GM04504 (cell line): ENCODE measurements at places on chromosomes 1 and 21.

- DNase-seq, result no peak
These were observed 58.6 kb downstream of the PBX1 start for GRCh38 chr1:164617377-164618201.

DNA sequence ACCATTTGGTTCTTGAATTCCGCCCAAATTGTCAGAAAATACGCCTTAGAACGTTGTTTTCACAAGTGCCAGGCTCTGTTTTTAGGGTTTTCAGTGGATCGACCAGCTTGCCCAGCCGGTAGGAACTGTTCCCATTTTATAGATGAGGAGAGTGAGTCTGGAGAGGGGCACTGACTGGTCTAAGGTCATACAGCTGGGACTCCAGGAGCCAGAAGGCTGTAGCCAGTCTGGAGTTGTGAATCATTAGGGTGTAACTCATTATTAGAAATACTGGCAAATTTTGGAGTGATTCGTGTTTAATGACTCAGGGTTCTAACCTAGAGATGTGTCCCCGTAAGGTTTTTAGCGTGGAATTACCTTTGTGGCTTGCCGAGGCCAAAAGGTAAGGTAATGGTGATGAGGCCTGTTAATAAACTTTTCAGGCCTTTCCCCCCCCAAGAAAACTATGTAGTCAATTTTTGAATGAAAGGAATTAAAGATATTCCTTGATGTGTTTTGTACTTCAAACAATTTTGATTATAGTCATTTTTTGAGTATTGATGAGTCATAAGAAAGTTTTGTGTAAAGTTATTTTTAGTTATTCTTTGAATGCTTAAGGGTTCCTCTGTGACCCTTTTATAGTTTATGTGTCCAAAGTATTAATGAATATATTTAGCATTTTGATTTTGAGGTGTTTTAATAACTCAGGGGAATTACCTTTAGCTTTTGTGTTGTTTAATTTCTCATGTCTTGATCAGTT is 2.1 kb downstream of the DYRK1A start:
- no peak for DNase-seq

DNA sequence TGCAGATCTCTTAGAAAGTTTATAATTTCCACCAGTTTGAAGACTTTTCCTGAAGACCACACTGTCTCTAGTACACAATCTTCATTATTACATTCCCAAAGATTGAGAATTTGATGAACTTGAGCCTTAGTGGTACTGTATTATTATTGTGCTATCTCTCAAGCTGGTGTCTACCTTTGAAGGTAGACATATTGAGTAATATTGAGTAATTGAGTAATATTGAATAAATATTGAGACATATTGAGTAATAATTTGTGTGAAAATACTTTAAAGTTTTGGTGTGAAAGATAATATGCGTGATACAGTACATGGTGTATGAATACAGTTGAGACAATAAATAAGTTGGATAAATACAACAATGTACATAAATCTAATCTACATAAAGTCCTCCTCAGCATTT is 613.1 kb upstream of the ADGRL2 start:
- no peak for DNase-seq

DNA sequence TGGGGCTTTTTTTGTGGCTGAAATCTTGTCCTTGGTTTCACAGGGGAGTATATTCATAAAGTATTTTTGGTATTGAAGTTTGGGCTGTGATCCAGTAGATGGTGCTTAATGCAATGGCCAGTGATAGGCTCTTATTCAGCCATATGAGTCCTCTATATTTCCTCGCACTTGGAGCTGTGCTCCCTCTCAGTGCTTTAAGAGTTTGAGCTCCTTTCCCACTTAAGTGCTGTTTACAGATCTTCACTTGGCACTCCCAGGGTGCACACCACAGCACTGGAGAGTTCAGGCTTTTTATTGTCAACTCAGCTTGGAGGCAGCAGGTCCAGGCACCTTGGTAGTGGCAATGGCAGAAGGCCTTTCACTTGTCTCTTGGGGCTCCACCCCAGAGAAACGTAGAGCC is 54.9 kb downstream of the DRAM2 start:
- DNase-seq, result no peak

GRCh38 chr1:16922466-16922865 is 735 bp downstream of the CROCC start:
- no peak for DNase-seq

GRCh38 chr1:49160677-49161076 is 384.0 kb upstream of the BEND5 start:
- DNase-seq, result no peak

DNA sequence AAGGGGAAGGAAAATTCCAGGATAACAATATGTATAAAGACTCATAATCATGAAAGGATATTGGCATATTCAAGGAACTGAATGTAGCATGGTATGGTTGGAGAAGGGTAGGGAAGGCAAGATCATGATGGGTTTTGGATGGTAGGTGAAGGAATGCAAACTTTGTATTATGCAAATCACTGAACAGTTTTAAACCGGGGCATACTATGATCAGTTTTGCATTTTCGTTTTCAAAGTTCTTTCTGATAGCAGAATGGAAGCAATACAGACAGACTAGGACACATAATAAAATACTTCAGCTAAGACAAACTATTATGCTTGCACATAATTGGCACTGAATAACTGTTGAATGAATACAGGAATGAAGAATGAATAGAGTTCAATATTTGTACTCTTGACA is 14.5 kb upstream of the CTH start:
- DNase-seq, result no peak

GRCh38 chr1:179166663-179167417 is 62.6 kb downstream of the ABL2 start:
- peak; percentile 37 for DNase-seq

DNA sequence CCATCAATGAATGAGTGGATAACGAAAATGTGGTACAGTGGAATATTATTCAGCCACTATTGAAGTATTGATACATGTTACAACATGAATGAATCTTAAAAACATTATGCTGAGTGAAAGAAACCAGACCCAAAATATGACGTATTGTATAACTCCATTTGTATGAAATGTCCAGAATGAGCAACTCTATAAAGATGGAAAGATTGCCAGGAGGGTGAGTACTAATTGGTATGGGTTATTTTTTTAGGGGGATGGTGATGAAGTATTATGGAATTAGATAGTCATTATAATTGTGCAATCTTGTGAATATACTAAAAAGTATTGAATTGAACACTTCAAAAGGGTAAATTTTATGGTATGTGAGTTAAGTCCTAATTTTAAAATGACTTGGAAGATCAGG is 278.6 kb downstream of the SIPA1L2 start:
- DNase-seq, result no peak

DNA sequence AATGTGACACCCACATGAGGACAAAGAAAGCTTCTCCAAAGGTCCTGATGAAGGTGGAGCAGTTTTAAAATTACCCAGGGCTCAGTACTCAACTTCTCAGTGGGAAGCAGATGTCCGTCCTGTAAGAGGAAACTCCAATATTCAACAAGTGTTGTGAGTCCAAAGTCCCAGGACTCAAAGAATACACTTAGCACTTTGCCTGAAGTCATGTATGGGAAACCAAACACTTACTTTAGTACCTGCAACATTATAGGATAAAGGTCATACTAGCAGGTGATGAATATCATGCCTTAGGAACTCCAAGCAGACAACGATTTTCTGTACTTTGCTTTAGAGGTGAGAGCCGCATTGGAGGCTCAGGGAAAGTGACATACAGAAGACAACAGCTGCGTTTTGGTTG is 37.2 kb upstream of the ST6GALNAC3 start:
- DNase-seq, result no peak

GRCh38 chr1:60073605-60074278 is at the start of gene C1orf87:
TSS of gene C1orf87 (minus strand) at chr1:60073770. CDS start at chr1:60072643, 1,127 bp downstream.
- no peak for DNase-seq

DNA sequence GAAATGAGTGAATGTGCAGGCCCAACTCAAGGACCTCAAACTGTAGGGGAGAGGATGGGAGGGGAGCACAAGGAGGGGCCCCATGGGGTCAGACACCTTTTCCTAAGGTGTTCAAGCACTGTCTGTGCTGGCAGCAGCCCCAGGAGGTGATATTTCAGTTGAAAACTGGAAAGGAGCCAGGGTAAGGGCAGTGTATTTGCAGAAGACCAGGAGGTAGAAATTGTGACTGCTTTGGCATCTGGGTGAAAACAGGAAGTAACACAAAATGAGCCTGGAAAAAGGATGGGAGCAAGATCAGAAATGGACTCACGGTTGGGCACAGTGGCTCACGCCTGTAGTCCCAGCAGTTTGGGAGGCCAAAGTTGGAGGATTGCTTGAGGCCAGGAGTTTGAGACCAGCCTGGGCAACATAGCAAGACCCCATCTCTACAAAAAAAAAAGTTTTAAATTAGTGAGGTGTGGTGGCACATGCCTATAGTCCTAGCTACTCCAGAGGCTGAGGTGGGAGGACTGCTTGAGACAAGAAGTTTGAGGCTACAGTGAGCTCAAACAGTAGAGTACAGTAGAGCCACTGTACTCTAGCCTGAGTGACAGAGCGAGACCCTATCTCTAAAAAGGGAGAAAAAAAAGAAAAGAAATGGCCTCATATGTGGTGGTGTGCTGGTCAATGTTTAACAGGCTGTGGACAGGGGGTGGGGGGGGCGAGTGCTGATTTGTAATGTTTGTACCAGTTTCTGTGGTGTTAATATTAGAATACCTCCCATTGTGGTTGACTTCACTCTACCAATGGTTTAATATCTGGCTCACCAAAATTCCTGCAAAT is 76.2 kb upstream of the ANGPTL1 start:
- no peak for DNase-seq

- no peak for DNase-seq
These were observed 10.7 kb downstream of the FOXO6 start for GRCh38 chr1:41371630-41372599.

- DNase-seq, result peak; percentile 65
These were observed 119.0 kb downstream of the FGGY start for GRCh38 chr1:59415881-59416280.

DNA sequence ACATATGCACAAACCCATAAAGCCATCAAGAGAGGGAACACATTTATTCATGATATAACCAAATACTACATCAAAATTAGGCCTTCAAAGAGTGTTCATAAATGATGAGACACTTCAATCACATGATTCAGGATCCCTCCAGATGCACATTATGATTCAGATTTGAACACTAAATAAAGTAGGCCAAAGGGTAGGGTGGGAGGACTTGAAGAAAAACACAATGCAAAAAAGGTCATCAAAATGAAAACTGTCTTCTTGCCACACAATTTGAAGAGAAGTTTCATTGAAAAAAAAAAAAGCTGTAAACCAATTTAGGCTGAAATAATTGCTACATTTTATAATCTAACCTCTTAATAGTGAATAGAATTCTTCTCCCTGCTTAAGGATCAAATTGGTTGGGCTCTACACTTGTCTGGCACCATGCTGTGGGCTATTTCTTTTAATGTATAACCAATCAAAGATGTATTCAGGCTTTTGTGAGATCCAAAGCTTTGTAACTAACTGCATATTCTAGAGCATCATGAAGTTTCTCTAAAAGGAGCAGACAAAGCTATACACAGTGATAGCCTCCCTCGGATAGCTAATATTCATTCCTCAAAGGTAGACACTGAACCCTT is 58.1 kb downstream of the ZSWIM5 start:
- DNase-seq, result no peak

DNA sequence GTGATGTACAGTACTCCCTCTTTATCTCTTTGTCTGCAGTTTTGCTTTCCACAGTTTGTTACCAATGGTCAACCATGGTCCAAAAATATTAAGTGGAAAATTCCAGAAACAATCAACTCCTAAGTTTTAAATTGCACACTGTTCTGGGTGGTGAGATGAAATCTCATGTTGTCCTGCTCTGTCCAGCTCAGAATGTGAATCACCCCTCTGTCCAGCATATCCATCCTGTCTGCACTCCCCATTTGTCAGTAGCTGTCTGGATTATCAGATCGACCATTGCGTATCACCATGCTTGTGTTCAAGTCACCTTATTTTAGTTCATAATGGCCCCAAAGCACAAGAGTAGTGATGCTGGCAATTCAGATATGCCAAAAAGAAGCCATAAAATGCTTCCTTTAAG is 118.2 kb upstream of the PDE4B start:
- DNase-seq, result no peak

GRCh38 chr1:36304970-36305914 is 926 bp upstream of the SH3D21 start:
- no peak for DNase-seq

DNA sequence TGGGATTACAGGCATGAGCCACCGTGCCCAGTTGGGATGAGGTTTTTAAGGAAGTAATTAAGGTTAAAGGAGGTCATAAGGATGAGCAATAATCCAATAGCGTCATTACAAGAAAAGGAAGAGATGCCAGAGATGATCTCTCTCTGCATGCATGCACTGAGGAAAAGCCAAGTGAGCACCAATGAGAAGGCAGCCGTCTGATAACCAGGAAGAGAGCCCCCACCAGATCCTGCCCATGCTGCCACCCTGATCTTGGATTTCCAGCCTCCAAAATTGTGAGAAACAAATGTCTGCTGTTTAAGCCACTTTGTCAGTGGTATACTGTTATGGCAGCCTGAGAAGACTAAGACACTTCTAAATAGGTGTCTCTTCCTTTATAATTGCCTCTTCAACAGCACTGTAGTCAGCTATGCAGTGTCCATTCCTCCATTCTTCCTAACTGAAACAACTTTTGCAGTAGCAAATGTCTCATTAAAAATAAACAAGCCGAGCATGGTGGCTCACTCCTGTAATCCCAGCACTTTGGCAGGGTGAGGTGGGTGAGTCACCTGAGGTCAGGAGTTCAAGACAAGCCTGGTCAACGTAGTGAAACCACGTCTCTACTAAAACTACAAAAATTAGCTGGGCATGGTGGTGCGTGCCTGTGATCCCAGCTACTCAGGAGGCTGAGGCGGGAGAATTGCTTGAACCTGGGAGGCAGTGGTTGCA is 216.2 kb upstream of the RUNX1 start:
- DNase-seq, result no peak

GRCh38 chr1:209389975-209390374 is 193.5 kb upstream of the CAMK1G start:
- DNase-seq, result no peak

- DNase-seq, result no peak
These were observed 574.9 kb upstream of the NR5A2 start for GRCh38 chr1:199452627-199453026.

- DNase-seq, result no peak
These were observed 595 bp upstream of the DDR2 start for GRCh38 chr1:162631546-162632191.

DNA sequence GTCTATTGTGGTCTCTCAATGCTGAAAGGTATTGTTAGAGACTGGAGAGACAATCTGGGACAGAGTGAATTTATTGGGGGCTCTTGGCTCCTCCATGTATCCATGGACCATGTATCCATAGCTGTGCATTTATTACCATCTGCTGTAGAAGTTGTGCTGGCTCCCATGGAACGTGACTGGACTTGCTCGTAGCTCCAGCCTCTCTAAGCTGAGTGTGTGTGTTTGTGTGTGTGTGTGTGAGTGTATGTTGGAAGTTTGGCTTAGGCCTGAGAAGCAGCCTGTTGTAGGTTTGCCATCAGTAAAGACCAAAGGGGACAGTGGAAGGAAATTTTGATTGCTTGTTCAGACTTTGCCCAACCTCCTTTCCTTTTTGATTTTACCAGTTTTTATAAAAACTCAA is 105.7 kb upstream of the USP24 start:
- DNase-seq, result no peak

GRCh38 chr1:121458291-121459048 is 273.7 kb downstream of the SRGAP2C start:
- DNase-seq, result no peak
